CD4-positive, alpha-beta T cell treated with Interleukin-17A for 1 hour (primary cell): ENCODE measurements at places on chromosomes 7 and 10.

DNA sequence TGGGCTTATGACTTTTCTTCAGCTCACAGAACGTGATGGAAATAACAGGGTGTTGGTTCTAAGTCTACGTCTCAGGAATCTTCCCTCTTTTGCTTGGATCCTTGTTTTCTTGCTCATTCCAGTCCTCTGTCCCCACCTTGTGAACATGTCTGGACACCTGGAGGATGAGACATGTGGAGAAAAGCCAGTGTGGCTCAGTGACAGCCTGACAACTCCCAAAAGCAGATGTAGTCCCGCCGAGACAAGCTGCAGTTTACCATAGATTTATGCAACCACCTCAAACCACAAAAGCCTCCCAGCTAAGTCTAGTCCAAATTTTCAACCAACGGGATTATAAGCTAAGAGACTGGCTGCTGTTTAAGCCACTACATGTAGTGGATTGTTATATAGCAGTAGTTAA is 476.1 kb downstream of the SH2D4B start:
- DNase-seq = no peak

DNA sequence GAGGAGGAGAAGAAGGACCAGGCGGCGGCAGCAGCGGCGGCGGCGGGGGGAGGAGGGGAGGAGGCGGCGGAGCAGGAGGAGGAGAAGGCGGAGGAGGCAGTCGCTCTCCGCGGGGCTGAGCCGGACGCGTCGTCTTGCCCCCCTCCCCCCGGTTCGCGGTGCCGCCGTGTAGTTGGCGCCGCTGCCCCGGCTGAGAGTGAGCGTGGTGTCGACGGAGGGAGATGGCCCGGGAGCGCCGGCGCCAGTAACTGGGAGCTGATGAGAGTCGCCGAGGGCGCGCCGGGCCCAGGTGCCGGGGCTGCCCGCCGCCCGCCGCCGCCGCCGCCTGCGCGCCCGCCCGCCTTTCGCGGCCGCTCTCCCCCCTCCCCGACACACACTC is 257 bp downstream of the WAC start:
- DNase-seq = no peak

DNA sequence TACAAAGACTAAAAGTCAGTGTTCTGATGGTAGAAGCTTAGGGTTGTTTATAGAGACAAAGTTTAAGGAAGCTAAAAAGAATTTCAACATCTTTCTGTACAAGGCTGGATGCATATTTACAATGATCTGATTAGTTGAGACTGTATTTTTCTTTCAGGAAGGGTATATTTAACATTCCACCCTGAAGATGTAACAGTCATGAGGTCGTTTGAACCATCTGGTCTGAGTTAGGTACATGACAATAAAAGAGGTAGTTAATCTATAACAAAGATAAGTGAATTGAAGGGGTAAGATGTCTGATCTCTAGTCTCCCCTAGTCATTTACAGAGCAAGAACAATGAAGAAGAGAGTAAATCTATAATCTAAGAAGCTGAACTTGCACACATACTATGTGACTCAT is 821.2 kb downstream of the CNTNAP2 start:
- no peak for DNase-seq

DNA sequence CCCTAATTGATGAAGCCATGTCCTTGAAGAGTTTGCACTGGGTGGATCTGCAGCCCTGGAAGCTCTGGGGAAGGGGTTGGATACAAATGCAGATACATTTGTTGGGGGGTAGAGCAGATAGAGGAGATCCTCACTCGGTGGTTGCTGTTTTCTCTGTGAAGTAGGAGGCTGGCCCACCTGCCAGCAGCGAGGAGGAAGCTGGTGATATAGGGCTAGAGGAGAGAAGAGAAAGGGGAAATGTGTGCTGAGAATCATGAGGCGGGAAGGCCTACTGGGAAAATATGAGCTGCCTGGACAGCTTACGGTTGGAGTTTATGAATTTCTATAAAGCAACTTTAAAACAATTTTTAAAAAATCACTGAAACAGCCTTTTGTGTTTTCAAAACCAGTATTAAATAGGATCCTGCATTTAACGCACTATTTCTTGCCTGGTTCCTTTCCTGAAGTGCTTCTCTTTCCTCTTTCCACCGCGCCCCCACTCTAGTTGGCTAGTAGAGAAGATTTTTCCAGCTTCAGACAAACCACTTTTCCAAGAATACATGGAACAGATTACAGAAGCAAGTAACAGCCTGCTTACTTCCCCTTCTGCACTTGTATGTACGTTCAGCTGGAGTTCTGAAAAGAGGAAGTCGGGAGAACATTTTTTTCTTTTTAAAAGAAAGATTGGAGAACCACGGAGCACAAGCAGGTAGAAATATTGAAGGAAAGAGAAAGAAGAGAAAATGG is 100.6 kb upstream of the GLCCI1 start:
- DNase-seq = no peak

DNA sequence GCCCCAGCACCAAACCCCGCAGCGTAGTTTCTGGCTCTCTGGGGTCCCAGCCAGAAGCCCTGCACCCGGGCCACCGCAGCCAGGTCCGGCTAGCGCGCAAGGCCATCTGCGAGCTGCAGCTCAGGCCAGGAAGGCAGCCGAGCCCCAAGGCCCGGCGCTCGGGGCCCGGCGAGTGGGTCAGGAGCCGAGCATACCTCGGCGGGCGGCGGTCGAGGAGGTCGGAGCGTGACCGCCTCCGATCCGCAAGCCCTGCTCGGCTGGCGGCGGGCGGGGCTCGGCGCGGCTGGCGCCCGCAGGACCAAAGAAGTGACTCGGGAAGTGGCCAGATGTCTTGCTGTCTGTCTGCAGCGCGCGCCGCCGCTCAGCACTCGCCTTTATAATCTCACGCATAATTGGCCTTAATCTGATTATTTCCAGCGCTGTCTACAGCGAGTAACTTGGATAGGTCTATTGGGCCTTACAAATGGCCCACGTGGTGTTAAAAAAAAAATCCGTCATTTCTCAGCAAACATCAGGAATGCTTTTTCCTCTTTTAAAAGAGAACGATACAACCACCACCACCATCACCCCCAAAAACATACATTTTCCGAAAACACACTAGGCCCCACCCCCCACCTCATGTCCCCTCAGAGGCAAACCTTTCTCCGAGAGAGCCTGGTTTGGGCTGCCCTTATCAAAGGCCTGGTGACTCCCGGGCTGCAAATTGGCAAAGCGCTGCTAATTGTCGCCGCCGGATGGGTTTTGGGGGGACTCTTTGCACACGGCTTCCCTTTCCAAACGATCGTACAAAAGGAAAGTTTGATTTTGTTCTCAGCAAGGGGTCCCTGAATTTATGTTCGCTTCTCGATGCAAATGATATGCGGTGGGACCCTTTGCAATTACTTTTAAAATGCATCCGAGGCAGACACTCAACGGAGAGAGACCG is at the start of gene DRGX:
DRGX (minus strand) TSS at position 349 of the 925 bp plus-strand sequence. CDS start 649 bp downstream, outside the sequence.
- no peak for DNase-seq

DNA sequence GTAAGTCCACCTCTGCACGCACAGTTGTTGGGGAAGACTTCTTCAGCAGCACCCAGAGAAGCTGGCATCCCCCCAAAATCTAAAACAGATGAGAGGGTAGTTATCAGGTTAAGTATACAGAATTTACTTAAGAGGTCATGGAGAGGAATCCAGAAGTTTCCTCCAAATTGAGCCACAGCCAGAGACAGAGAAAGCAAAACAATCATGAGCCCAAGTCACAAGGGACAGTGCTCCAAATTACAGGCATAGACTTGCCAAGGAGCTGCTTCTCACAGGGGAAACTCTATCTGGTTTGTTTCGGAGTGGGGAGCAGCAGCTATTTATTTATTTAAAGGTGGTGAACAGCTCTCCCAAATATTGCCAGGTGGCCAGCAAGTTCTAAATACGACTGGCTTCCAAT is 308.4 kb downstream of the SKIDA1 start:
- no peak for DNase-seq

- DNase-seq = no peak
Measured at GRCh38 chr10:31935678-31936077, 7.0 kb upstream of the ARHGAP12 start.

- DNase-seq = no peak
Measured at GRCh38 chr10:79230328-79230830, 116.9 kb upstream of the PPIF start.

DNA sequence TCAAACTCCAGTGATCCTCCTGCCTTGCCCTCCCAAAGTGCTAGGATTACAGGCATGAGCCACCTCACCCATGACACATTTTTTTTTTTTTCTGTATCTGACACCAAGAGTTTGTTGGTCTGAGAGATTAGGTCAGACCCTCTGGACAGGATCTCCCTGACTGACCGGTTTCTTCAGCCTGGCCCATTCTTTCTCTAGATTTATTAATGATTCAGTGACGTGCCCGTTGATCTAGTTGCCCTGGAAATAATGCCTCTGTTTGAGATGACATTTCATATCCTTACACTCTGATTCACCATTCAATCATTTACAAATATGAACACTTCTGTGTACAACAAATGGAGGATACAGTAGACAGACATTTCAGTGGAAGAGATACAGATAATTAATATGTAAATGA is 1.4 kb upstream of the ZNF212 start:
- no peak for DNase-seq

GRCh38 chr7:5469375-5470166 is 45.9 kb upstream of the TNRC18 start:
- DNase-seq = no peak

GRCh38 chr10:87541114-87541513 is 36.4 kb downstream of the MINPP1 start:
- DNase-seq = no peak

DNA sequence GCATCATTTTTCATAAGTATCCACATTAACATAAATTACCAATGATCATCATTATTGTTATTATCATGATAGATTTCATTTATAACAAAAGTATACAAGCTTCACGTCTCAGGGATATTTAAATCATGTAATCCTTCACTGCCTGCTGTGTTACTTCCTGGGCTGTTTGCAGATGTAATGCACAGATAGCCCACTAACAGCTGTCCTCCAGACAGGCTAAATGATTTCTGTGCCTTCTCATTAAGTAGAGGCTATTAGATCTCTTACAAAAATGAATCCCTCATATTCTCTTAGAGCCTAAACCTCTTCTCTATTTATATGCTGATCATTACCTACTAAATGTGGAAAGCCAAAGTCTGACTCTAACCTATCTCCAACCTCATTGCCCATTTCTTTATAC is 9.3 kb downstream of the PCLO start:
- DNase-seq = no peak

DNA sequence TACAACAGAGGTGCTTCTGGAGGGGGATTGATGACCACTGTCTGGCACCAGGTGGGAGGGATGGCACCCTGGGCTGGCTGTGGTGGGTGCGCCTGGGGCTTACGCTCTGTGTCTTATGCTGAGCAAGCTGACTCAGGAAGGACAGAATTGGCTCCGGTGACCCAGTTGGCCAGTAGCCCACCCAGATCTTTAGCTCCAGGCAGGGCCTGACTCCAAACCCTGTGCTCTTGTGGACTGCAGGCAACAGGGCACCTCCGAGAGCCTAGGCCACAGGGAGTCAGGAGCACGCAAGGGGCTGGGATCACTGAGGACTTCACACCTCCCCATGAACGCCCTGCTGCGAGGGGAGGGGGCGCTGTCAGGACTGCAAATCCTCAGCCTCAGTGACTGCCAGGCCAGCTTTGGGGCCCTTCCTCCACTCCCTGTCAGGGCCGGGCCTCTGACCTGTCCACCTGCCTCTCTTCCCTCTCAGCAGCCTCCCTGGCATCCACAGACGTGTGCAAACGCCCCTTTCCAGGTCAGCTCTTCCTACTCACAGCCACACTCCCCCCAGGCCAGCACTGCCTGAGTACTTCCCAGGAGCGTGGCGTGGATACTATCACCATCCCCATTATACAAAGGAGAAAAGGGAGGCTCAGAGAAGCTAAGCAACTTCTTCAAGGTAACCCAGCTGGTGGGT is 118.7 kb downstream of the SLIT1 start:
- DNase-seq = no peak

GRCh38 chr10:98242823-98243222 is 25.2 kb downstream of the LOXL4 start:
- no peak for DNase-seq

GRCh38 chr7:34245246-34245645 is 339.9 kb downstream of the BMPER start:
- DNase-seq = no peak

DNA sequence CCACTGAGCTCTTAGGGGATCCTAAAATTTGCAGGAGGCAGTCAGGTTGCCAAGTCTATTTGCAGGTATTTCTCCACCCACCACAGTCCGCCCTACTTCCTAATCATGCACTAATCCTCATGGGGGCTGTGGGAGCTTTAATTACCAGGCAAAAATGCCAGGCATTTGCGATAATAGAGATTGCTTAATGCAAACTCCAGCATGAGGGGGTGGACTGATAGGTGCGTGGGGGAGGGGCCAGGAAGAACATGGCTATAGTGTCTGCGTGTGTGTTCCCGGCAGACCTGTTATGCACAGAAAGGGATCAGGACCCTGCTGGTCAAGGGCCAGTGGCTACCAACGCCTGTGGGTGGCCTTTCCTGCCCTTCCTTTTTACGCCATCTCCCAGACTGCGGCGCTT is 15.6 kb upstream of the AQP1 start:
- no peak for DNase-seq

- DNase-seq = peak; percentile 69
Measured at GRCh38 chr10:89563861-89564478, 28.6 kb upstream of the SLC16A12 start.

GRCh38 chr7:158834878-158835784 is 5.8 kb upstream of the ESYT2 start:
- no peak for DNase-seq

- no peak for DNase-seq
Measured at GRCh38 chr7:94088560-94088959, 84.4 kb upstream of the BET1 start.

GRCh38 chr7:107078517-107078966 is 34.0 kb downstream of the PRKAR2B start:
- no peak for DNase-seq

DNA sequence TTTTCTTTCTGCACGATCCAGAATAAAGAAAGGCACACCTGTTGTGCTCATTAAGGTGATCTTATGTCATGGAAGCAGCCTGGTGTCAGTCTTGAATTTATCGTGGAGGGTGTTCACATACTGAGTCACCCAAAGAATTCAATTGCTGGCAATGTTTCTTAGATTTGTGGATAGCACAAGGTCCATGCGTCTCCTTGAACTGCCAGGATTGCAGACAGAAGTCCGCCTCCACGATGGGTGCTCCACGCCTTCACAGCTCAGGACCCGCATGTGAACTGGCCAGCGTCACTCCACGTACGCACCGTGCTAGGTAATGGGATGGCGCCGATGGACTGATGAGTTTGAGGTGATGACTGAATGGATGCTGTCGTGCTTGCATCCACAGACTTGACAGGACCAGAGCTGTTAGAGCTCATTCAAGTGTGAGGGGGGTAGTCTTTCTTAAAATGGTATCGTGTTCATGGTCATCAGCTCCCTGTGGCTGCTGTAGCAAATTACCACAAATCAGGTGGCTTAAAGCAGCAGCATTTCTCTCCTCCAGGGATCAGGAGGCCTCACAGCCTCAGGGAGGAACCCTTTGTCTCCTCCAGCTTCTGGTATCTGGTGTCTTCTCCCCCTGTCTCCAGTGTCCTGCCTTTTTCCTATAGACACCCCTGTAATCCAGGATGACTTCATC is 65.4 kb upstream of the DNAJB6 start:
- DNase-seq = no peak

DNA sequence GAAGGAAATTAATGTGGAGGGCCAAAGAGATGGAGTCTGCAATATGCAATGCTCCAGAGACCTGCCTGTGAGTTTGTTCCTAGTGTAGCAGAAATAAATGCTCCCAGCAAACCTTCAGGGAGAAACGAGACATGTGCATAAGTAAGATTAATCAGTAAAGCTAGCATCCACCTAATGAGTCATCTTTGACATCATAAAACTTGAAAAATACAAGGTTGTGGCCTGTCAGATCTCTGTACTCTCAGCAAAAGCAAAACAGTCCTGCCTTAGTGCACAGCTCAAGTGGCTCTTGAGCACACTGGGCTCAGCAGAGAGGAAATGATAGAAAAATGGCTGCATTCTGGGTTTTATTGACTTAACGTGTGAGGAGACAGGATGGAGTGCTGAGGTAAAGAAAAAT is 32.5 kb upstream of the ERCC6 start:
- no peak for DNase-seq
